CD4-positive, alpha-beta T cell treated with Interleukin-17A for 1 hour (primary cell): ENCODE measurements at places on chromosomes 11 and 22.
A peak's percentile ranks its signal among the peaks of the same experiment; 100 is the strongest.

DNA sequence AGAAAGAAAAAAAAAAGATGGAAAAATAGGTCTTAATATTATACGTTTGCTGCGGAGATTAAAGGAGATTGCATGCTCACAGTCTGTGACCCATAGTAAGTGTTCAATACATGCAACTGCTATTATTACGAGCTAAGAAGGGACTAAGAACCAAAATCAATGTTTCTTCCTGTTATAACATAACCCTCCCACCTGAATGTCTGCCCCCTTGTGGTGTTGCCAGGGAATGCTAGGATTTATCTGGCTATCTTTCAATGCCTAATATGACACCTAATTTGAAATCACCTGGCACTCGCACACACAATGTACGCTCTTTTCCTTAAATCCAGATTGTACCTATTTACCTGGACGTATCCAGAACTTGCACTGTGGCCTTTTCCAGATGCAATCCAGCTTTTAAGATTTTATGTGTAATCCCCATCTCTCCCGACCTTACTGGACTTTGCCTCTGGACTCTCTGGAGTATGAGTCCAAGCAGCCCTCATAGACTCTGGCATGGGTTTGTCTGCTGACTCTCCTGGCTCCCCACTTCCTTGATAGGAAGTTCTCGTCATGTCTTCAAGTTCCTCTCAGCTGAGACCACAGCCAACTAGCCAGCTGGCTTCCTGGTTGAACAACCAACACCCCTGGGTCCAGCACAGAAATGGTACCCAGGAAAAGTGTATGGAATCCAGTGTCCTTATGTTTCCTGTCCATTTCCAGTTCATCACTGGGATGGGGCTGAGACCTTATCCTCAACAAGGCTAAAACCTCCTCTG lies 151.5 kb downstream of the CCDC34 start:
- no peak for DNase-seq

- no peak for DNase-seq
Measured at GRCh38 chr22:38347944-38348750, 30.9 kb upstream of the CSNK1E start.

DNA sequence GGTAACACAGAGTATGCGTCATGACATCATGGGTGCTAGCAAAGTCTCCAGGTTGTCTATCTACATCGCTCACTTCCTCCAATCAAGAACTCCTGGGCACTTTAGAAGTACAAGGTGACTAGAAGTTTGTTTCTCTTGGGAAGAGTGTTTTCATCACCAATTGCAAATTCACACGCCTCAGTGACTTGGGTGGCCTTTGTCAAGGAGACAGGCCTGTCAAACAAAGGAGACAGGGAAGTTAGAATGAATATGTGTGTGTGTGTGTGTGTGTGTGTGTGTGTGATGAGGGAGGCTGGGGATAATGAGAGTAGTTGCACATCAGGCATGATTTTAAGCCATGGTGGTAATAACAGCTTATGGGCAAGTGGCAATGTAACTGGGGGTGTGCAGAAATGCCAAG lies 953.2 kb downstream of the OPCML start:
- DNase-seq: no peak

GRCh38 chr22:40898850-40899357 lies 37.0 kb upstream of the DNAJB7 start:
- peak; percentile 67 for DNase-seq

DNA sequence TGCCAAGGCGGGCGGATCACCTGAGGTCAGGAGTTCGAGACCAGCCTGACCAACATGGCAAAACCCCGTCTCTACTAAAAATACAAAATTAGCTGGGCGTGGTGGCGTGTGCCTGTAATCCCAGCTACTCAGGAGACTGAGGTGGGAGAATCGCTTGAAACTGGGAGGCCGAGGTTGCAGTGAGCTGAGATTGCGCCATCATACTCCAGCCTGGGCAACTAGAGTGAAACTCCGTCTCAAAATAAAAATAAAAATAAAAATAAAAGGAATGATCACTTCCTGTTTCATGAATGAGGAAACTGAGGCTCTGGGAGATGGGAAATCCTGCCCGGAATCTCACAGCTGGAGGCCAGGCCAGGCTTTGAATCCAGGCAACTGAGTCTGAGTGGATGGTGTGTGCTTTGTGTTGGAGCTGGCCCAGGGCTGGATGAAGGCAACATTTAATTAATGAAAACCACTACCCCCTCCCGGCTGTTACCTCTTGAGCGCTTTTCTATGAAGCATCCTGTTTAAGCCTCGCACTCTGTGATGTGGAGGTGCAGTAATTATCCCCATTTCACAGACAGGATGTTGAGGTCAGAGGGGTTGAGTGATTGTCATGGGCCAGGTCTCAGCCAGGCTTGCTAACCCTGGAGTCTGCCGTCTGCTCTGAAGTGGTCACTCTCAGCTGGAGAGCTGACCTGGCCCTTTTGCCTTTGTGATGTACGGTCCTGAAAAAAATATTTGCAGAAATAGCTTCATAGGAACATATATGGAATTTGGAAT lies 27.8 kb downstream of the LRP5 start:
- peak; percentile 61 for DNase-seq

DNA sequence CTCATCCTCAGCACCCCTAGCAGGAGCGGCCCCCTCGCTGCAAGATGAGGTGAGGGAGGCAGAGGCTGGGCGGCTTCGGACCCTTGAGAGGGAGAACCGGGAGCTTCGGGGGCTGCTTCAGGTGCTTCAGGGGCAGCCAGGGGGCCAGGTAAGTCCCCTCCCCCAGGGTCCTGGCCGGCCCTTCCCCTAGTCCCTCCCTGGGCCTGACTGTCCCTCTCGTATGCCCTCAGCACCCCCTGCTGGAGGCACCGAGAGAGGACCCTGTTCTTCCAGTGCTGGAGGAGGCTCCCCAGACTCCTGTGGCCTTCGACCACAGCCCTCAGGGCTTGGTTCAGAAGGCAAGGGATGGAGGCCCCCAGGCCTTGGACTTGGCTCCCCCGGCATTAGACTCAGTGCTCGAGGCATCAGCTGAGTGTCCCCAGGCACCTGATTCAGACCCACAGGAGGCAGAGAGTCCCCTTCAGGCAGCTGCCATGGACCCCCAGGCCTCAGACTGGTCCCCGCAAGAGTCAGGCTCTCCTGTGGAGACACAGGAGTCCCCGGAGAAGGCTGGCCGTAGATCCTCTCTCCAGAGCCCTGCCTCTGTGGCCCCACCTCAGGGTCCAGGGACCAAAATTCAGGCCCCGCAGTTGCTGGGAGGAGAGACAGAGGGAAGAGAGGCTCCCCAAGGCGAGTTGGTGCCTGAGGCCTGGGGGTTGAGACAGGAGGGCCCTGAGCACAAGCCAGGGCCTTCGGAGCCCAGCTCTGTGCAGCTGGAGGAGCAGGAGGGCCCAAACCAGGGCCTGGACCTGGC lies 4.0 kb downstream of the CCDC88B start:
- DNase-seq: no peak

DNA sequence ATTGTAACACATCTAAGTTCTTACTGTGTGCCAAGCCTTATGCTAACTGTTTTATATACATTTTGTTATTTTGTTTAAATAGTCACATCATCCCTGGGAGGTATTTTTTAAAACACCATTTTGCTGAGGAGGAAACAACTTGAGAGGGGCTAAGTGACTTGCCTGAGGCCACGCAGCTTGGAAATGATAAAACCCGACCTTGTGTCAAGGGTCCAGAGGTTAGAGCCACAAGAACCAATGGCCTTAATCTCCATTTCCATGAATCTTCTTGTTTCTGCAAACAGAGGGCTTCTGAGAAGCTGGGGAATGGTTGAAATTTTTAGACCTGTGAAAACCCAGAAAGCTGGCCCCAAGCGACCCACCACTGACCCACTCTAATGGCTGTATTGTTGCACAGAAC lies 16.7 kb downstream of the ABTB2 start:
- no peak for DNase-seq

GRCh38 chr11:20351136-20351535 lies 12.4 kb upstream of the HTATIP2 start:
- DNase-seq: no peak

GRCh38 chr11:130894322-130895025 lies 21.8 kb downstream of the SNX19 start:
- DNase-seq: peak; percentile 71

DNA sequence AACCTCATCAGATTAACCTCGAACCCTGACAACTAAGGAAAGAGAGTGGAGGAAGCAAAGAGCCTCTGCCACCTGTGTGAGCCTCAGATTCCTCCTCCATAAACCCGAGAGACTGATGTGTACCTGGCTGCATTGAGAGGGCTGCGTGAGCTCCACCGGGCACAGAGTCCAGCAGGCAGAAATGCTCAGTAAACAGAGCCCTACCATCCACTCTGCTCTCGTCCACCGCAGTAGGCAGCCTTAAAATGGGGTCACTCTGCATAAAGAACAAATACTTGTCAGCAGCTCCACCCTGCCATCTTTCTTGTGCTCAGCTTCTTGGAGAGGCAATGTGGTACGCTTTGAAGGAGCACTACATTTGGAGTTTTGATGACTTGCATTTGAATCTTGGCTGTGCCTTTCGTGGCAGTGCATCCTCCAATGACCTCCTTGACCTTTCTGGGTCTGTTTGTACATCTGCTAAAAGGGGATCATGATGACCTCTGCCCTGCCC lies 43.0 kb upstream of the CD5 start:
- no peak for DNase-seq
